Activated CD8-positive, alpha-beta memory T cell treated with anti-CD3 and anti-CD28 coated beads for 36 hours (primary cell): ENCODE measurements at places on chromosomes 1 and 21. TPM values are rescaled to one million over a fixed set of nuclear protein-coding genes. Genes with fewer than 3 reads are reported as not detected.

The KCNJ10 gene
- not detected for total RNA-seq

The JAM2 gene
- total RNA-seq: 1.3 TPM

The S100A12 gene
- not detected for total RNA-seq

The EDEM3 gene
- total RNA-seq: 19.6 TPM

The LMX1A gene
- not detected for total RNA-seq

The CD48 gene
- total RNA-seq: 307 TPM

The ADAMTS4 gene
- total RNA-seq: 0.27 TPM

The TDRD5 gene
- not detected for total RNA-seq

The RAB3B gene
- 0.10 TPM for total RNA-seq

The HCN3 gene
- 3.4 TPM for total RNA-seq

The PTGER3 gene
- not detected for total RNA-seq

The TRABD2B gene
- total RNA-seq: not detected

The CHIA gene
- total RNA-seq: not detected

The TBX15 gene
- not detected for total RNA-seq

The UBE2U gene
- total RNA-seq: not detected

The PALMD gene
- not detected for total RNA-seq

The CFAP107 gene
- not detected for total RNA-seq

The TNFRSF18 gene
- total RNA-seq: 80.8 TPM

The CTSK gene
- 1.9 TPM for total RNA-seq

The PLD5 gene
- total RNA-seq: not detected

The WDR64 gene
- total RNA-seq: not detected

The AMPD1 gene
- not detected for total RNA-seq
